ENCODE measurements at places on chromosomes 11 and 22.

DNA sequence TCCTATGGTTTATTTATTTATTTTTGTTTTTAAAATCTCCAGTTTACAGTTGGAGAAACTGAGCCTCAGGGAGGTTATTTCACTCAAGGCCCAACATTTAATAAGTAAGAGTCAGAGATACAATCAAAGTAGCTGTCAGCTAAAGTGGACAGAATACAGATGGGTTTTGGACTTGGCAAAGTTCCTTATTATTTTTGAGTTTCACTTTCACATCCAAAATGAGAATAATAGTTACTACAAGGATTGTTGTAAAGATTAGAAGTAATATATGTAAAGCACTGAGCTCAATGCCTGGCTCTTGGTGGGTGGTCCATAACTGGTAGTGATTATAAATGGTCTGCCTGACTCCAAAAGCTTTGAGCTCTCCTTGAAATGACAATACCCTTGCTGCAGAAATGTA, 87.5 kb upstream of the SESN3 start:
- no peak for DNase-seq

DNA sequence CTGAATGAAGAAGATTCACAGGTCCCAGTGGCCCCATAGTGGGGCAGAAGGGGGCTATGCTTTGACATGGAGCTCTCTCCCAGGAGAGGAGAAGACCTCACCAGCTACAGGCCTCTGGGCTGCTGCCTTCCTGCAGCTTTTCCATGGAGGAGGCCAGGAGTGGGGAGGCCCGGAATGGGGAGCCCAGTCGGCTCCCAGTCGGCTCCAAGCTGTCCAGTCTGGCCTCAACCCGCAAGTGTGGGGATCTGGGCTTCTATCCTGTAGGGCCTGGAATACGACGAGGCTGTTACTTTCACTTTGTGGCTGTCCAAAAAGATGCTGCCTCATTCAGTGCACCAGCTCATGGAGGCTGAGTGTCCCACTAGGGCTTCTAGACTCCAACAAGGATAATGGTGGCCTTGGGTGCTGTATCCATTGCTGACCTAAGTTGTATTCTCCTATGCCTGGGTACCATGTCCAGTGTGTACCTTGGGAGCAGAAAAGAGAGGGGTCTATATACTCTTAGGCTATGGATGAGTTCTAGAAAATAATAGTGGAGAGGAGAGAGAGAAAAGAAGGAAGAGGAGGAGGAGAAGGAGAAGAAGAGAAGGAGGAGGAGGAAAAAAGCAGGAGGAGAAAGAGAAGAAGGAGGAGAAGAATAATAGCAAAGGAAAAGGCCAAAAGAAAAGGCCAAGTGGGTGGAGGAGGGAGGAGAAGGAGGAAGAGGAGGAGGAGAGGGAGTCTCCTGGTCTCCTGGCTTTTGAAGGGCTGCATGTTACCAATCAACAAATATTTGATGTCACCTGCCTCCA, 1.1 kb downstream of the MYO18B start:
- no peak for DNase-seq

- no peak for DNase-seq
Measured at GRCh38 chr11:61800331-61801281, 7.9 kb downstream of the FEN1 start.

- DNase-seq = no peak
Measured at GRCh38 chr11:70099578-70100279, 21.6 kb downstream of the ANO1 start.

- DNase-seq = peak; percentile 31
Measured at GRCh38 chr11:69352715-69353319, 58.9 kb downstream of the MYEOV start.

DNA sequence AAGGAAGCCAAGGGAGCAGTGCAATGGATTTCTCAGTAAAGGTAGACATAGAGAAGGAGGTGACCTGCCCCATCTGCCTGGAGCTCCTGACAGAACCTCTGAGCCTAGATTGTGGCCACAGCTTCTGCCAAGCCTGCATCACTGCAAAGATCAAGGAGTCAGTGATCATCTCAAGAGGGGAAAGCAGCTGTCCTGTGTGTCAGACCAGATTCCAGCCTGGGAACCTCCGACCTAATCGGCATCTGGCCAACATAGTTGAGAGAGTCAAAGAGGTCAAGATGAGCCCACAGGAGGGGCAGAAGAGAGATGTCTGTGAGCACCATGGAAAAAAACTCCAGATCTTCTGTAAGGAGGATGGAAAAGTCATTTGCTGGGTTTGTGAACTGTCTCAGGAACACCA, 6.6 kb downstream of the TRIM22 start:
- DNase-seq = no peak

DNA sequence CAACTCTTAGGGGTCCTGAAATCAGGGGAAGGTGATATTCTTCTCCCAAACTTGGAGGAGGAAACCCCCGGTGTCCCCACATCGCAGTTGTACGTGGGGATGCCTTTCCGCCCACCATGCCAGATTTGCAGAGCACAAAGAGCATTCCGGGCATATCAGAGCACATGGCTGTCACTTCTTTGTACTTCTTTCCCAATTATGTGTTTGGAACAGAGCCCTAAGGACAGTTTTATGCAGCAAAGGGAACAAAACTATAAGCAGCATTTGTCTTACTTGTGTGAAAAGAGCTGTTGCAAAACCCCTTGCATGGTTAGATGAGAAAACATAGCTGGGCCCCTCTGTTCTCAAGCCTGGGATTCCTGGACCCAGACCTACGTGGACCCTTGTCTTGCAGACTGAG, 41.2 kb downstream of the NTM start:
- DNase-seq = no peak

GRCh38 chr22:44313385-44314006, 745 bp upstream of the SHISAL1 start:
- no peak for DNase-seq

DNA sequence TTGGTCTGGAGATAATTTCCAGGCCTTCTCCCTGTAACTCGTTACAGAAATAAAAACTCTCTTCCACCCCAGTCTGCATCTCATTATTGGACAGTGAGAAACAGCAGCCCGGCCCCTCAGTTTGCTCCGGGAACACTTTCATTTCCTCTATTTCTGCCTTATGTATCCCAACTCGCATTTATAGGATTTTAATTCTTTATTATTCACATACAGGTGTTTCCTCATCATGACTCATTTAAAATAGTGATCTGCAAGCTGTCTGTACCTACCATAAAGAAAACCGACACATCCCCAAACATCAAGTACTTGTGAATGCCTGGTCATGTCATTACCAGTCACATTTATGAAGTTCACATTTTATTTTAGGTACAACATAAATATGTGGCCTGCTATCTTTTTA, 42.8 kb downstream of the PIWIL3 start:
- no peak for DNase-seq

- DNase-seq = no peak
Measured at GRCh38 chr11:20511982-20512381, 87.4 kb upstream of the SLC6A5 start.

DNA sequence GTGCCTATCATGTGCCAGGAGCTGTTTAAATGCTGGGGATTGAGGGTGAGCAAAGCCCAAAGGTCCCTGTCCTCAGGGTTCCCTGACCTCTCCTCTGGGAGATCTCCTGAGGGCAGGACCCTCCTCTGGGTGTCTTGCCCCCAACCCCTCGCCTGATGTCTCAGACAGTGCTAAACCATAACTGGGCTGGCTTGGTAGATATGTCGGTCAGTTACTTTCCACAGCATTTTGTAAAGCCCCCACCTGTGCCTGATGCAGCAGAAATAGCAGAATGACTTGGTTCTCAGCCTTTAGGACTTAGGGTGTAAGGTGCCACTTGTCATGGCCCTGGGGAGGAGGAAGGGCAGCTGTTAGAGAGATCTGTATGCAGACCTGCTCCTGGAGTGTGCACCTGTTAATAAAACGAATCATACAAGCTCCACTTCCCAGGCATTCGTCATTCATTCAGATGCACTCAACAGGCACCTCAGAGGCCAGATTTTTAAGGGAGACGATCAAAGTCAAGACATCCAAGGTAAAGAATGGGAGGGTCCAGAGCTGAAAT, 88.1 kb downstream of the TP53I11 start:
- no peak for DNase-seq

DNA sequence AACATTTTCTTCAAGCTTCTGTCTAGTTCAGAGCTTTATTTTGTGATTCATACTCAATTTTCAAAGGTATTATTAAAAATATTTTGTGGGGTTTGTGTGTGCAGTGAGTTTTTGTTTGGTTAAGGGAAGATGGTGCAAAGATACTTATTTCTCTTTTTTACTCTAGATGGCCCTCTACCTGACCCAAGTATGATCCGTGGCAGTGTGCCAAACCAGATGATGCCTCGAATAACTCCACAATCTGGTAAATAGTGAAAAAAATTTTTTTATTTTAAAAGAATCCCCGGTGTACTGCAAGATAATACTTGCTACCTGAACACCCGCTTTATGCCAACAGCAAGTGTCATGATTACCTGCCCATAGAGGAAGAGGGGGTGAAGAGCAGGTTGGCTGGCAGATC, 54.2 kb downstream of the EP300 start:
- DNase-seq = no peak

- peak; percentile 92 for DNase-seq
Measured at GRCh38 chr11:33857933-33858371, 33.9 kb downstream of the LMO2 start.

- DNase-seq = peak; percentile 34
Measured at GRCh38 chr22:49197505-49197904, 630.2 kb downstream of the BRD1 start.
